Glutamatergic neuron (in vitro differentiated cells): ENCODE measurements at places on chromosomes 2 and 18.

DNA sequence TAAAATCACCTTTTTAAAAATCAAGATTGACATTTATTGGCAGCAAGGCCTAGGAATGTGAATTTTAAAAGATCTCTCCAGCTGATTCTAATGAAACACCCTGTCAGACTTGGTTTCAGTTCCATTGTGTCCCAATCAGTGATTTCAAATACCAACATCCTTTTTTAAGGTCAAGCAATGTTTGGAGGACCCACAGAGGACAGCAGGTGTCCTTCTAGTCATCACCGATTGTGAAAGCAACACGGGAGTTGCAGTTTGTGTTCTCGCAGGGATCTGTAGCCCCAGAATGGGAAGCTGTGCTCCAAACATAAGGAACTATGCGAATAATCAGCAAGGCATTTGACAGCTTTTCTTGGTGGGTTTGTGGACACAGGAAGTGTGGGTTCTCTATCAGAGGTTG lies 4.5 kb upstream of the KIDINS220 start:
- DNase-seq = no peak

GRCh38 chr18:22175346-22175745 lies 6.0 kb downstream of the GATA6 start:
- DNase-seq = no peak

DNA sequence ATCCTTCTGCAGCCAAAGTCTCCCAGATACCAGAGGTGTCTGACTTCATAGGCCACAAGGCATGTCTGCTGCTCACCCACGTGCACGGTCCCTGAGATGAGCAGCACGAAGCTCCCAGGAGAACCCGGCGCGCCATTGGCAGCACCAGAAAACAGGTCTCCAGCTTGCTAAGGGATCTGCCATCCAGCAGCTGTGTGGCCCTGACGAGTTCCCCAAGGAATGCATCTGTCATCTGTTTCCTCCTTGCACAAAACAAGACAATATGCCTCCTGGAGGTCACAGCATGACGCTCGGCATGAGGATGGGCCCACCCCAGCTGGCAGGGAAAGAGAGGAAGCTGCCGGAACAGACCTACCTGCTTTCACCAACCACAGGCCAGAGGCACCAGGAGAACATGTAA lies 29.2 kb downstream of the HS6ST1 start:
- peak; percentile 78 for DNase-seq

GRCh38 chr2:157777427-157777826 lies 98.7 kb downstream of the ACVR1 start:
- peak; percentile 35 for DNase-seq

DNA sequence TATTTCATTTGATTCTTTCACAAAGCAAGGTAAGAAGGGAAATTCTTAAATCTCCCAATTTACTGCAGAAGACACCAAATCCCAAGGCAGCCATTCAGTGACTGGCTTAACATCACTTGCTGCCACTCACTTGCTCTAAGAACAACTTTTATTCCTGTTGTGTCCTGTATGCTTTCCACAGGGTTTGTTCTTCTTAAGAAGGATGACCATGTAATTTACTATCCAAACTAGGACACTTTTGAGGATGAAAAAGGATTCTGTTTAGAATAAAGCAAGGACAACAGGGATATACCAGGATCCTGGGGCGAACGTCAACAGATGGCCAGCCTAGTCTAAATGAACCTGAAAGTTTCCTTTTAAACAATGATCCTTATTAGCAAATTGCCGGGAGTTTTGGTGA lies 34.8 kb downstream of the RIT2 start:
- DNase-seq = no peak
